Right renal cortex interstitium (tissue), 3 donors: ENCODE measurements at places on chromosomes 6 and 20.

GRCh38 chr6:163745536-163746400 lies 331.2 kb downstream of the QKI start:
- DNase-seq, result no peak

- DNase-seq, result no peak
Measured at GRCh38 chr6:158706369-158706982, 56.6 kb downstream of the SYTL3 start.

GRCh38 chr6:19929312-19929711 lies 92.1 kb downstream of the ID4 start:
- DNase-seq, result no peak

- no peak for DNase-seq
Measured at GRCh38 chr6:114558153-114558552, 215.3 kb upstream of the HS3ST5 start.

- no peak for DNase-seq
Measured at GRCh38 chr6:134070271-134070670, 17.8 kb upstream of the SLC2A12 start.

- DNase-seq, result no peak
Measured at GRCh38 chr6:21061892-21062291, 527.6 kb downstream of the CDKAL1 start.

DNA sequence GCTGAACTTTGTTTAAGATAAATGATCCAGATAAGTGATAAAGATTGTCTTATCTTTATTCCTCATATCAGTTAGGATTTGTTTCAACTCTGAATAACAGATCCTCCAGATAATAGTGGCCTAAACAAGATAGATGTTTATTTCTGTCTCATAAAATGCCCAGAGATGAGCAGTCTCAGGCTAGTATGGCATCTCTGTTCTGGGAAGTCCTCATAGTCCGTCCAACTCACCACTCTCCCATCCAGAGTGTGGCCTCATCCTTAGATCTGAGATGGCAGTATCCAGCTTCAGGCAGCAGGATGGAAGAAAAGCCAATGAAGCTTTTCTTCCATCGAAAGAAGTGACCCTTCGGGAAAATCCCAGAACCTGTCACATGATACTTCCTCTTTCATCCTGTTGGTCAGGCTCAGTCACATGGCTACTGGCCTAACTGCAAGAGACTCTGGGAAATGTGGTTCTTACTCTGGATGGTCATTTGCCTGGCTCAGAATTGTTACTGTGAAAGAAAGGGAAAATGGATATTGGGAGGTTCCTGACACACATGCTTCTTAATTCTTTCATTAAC lies 29.4 kb upstream of the TAGAP start:
- DNase-seq, result no peak

DNA sequence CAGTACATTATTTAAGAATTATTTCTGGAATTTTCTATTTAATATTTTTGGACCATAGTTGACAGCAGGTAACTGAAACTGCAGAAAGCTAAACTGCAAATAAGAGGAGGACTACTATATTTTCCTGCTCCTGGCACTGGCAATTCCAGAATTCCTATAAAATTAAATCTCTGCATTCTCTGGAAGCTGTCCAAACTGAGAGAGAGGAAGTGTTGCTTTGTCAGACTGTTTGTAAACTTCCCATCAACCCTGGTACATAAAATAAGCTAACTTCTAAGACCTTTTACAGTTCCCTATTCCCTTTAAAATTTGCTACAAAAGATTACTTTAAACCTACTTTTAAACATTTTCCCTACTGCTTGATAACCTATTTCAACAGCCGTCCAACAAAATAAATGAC lies 196.1 kb upstream of the RUNX2 start:
- DNase-seq, result no peak

DNA sequence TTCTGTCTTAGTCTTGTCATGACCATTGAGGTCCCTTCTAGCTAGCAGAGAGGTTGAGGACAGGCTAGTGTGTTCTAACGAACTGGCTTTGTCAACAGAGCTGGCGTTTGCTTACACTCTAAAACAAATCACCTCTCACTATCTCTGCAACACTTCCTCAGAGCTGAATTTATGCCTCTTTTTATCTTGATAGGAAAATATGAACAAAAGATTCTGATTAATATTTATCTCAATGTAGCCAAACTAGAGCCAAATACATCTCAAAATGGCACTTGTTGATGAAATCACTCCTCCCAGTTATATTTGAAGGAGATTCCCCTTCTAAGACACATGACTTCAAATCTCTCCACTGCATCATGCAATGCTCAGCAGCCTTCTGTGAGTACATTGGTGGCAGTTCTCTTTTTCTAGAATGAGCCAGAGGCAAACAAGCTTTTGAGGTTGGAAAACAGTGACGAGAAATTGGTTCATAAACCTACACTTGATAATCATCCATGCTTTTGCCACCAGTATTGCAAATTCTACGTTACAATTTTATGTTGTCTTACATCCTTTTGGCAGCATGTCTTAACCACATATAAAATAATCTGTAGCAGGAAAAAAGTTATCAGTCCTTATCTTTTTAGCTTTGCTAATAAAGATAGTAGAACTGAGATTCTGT lies 615.7 kb upstream of the CITED2 start:
- DNase-seq, result no peak

- no peak for DNase-seq
Measured at GRCh38 chr20:48879612-48880245, 41.8 kb upstream of the ARFGEF2 start.

- DNase-seq, result no peak
Measured at GRCh38 chr6:170124150-170124549, 166.7 kb downstream of the DLL1 start.

GRCh38 chr6:119736296-119737021 lies 386.9 kb upstream of the MAN1A1 start:
- no peak for DNase-seq

DNA sequence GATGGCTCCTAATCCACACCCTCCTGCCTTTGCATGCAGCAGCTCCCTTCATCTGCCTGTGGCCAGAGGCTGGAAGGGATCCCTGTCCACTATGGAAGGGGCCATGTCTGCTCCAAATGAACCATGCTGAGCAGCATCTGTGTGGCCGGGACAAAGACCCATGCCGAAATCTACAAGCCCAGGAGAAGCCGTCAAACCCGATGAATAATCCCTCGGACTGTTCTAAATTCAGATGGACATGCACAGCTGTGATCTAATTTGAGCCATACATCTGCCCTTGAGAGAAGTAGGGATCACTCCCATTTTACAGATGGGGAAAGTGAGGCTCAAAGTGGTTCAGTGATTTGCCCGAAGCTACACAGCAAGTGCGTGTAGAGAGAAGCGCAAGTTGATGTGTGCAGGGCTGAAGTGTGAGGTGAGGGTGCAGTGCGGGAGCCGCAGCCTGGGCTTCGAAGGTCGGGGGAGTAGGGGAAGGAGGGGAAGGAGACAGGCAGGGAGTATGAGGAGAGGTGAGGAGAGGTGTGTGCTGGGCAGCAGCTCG lies 22.6 kb upstream of the CDH22 start:
- no peak for DNase-seq

- DNase-seq, result no peak
Measured at GRCh38 chr20:50297498-50298376, 107.1 kb downstream of the CEBPB start.

DNA sequence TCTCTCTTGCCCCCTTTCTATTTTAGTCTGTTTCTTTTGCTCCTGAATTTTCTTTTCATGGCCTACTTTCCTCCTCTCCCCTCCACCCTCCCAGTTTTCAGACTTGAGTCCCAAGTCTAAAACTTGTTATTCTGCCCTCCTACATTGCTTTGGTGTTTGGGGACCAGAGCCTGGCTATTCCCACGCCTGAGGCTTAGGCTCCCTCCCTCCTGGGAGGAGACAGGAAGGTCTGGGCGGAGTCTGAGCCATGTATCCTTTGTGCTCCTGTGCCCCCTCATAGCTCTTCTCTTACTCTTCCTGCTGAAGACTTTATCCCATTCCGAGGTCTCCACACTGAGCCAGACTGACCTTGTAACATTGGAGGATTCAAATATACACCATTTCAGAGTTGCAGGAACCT lies 69.5 kb downstream of the DAAM2 start:
- no peak for DNase-seq

DNA sequence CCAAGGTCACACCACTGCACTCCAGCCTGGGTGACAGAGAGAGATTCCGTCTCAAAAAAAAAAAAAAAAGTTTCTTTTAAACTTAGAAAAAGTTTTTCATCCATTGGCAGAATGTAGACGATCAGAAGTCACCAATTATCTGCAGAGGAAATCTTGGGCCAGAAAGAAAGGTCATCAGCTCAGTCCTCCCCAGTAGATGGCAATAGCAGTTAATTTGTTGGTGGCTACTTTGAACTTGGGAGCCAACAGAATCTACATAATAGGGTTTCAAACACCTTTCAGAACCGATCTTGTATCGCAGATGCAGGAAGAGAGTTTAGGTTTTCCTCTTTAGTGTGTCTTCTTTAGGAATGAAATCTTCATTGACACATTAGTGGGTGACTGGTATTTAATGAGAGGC lies 41.7 kb downstream of the LBP start:
- DNase-seq, result no peak

DNA sequence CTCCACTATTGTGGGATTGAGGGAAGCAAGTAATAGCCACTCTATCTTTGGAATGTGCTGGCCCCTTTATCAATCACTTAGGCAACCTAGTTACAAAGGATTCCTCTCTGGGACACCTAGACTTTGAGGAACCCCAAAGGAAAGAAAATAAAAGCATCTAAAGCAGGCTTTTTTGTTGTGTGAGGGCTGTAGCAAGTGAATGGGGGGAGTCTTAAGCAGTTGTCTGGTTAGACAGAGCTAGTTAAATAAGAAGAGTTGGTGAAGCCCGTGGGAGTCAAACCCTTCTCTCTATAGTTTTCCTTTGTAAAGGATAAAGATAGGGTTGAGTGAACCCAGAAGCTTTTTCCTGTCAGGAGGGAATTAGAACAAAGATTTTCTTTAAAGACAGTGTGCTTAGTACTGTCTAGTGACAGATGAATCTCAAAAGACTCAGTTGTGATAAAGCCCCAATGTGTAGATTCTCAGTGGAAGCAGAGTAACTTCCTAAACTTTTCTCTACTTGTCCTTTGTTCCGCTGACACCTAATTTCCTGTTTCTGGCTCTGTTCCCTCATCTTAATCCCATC lies 63.3 kb downstream of the HDGFL1 start:
- DNase-seq, result no peak

DNA sequence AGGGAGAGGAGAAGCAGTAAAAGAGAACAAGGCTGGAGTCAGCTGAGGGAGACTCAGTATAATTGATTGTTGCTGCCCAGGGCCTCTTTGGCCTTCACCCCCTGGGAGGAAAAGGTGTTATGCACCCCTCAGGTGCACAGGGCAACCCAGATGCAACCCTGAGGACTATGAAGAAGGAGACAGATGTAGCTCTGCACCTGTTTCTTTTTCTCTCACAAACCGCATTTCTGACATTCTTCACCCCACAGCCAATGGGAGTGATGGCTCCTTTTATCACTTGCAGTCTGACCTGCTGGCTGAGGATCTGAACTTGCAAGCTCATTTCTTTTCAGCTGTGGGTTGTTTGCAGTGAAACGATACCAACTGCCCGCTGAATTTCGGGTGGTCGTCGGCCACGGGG lies 64.1 kb upstream of the F13A1 start:
- no peak for DNase-seq

DNA sequence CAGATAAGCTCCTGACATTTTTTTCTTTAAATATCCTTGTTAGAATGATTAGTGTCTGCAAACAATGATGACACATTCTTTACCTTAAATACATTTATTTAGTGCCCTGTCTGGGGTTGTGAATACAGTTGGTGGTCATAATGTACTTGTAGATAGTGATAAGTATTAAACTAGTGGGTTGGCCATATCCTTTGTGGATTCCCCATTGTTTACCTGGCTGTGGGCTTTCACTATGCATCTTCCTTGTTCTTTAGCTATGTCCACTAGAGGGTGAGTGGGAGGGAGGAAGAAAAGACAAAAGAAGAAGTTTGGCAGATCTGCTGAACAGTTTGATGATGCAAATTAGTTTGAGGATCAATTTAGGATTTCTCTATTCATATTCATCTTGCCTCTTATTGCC lies 15.7 kb downstream of the HS3ST5 start:
- no peak for DNase-seq

GRCh38 chr20:35490736-35491181 lies 35.4 kb downstream of the CEP250 start:
- no peak for DNase-seq

- DNase-seq, result no peak
Measured at GRCh38 chr20:1537731-1538058, 19.8 kb downstream of the SIRPD start.

DNA sequence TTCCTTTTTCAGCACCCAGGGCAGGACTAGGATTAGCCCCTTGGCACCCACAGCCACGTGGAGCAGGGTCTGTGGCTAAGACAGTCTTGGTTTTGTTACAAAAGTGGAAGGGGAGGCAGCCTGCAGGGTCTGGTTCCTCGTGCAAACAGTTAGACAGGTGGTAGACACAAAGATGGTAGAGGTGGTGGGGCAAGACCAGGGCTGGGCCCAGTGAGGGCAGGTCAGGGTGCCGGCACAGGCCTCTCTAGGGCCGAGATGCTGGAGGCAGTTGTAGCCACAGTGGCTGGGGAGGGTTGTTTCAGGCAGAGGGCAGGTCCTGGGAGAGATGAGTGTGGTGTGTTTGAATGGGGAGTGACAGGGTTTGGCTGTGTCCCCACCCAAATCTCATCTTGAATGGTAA lies 161.6 kb downstream of the SMOC2 start:
- no peak for DNase-seq

GRCh38 chr6:28537509-28538140 lies 11.9 kb downstream of the GPX5 start:
- DNase-seq, result no peak

GRCh38 chr20:42686057-42686456 lies 503.6 kb downstream of the PTPRT start:
- no peak for DNase-seq

GRCh38 chr6:130825772-130826441 lies 1.3 kb upstream of the SMLR1 start:
- DNase-seq, result no peak

- no peak for DNase-seq
Measured at GRCh38 chr6:62652692-62653328, 366.8 kb upstream of the KHDRBS2 start.

DNA sequence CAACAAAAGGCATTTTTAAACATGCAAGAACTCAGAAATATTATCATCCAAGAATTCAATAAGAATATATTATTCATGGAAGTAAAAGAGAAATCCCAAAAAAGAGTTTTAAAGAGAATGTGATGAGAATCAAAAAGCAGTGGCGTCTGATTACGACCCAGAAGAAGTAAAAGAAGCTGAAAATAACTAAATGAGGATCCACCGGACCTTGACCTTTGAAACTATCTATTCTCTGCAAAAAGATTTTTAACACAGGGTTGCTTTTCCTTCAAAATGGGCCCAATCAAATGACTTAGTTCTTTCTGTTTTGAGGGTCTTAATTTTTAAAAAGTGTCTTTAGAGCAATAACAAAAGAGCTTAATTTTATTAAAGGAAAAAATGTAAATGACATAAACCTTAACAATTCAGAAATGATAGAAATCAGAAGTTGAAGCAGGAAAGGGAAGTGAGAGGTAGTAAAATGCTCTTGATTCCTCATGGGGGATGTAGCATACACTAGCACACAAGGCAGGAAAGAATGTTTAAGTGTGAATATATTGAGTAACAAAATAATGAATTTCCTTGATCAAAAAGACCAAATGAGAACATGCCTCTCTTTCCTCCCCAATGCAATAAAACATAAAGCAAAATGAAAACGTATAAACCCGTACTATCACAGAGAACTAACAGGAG lies 223.1 kb upstream of the PRDM1 start:
- no peak for DNase-seq

- no peak for DNase-seq
Measured at GRCh38 chr6:136677344-136677743, 114.9 kb downstream of the MAP3K5 start.

GRCh38 chr6:72741083-72741482 lies 119.2 kb downstream of the KCNQ5 start:
- DNase-seq, result no peak
